Activated CD4-positive, alpha-beta memory T cell treated with anti-CD3 and anti-CD28 coated beads, Interleukin-2, amount 10 ng/mL, durations not matched to agents 7 days and 5 days (primary cell): ENCODE measurements at places on chromosomes 11 and 22. TPM values are rescaled to one million over a fixed set of nuclear protein-coding genes. Genes with fewer than 3 reads are reported as not detected.

B3GAT1 gene
- 10.5 TPM for total RNA-seq

XKR3 gene
- total RNA-seq = not detected

- no peak for DNase-seq
Observed at GRCh38 chr11:16997624-16998023, 16.6 kb downstream of the PLEKHA7 start.

- DNase-seq = no peak
Observed at GRCh38 chr22:45483319-45483718, 19.4 kb upstream of the FBLN1 start.

- DNase-seq = no peak
Observed at GRCh38 chr11:26993965-26994457, at the start of gene FIBIN. FIBIN (plus strand) TSS chr11:26994112; CDS start chr11:26994527, 415 bp downstream.
